Activated naive CD4-positive, alpha-beta T cell treated with anti-CD3 and anti-CD28 coated beads, Interleukin-2, amount 10 ng/mL, durations not matched to agents 5 hours and 36 hours (primary cell): ENCODE measurements at places on chromosomes 2 and 18. TPM values are rescaled to one million over a fixed set of nuclear protein-coding genes. Genes with fewer than 3 reads are reported as not detected.

CAPN10 gene
- 50.7 TPM for total RNA-seq

CDH20 gene
- not detected for total RNA-seq

RAX gene
- not detected for total RNA-seq

RIT2 gene
- total RNA-seq = not detected

ANKRD62 gene
- total RNA-seq = not detected

SYT4 gene
- not detected for total RNA-seq

LBH gene
- 158 TPM for total RNA-seq

TANC1 gene
- total RNA-seq = 0.60 TPM

SGPP2 gene
- 0.53 TPM for total RNA-seq

CYS1 gene
- total RNA-seq = 0.55 TPM

DCAF17 gene
- 16.0 TPM for total RNA-seq

NEU2 gene
- total RNA-seq = not detected

MYL1 gene
- not detected for total RNA-seq

DCC gene
- total RNA-seq = not detected

SCG2 gene
- not detected for total RNA-seq

GALR1 gene
- total RNA-seq = not detected

CNTNAP5 gene
- not detected for total RNA-seq

FBXO48 gene
- total RNA-seq = 2.4 TPM
